ENCODE measurements at places on chromosomes 5 and 9. TPM values are rescaled to one million over a fixed set of nuclear protein-coding genes. Genes with fewer than 3 reads are reported as not detected.

DNA sequence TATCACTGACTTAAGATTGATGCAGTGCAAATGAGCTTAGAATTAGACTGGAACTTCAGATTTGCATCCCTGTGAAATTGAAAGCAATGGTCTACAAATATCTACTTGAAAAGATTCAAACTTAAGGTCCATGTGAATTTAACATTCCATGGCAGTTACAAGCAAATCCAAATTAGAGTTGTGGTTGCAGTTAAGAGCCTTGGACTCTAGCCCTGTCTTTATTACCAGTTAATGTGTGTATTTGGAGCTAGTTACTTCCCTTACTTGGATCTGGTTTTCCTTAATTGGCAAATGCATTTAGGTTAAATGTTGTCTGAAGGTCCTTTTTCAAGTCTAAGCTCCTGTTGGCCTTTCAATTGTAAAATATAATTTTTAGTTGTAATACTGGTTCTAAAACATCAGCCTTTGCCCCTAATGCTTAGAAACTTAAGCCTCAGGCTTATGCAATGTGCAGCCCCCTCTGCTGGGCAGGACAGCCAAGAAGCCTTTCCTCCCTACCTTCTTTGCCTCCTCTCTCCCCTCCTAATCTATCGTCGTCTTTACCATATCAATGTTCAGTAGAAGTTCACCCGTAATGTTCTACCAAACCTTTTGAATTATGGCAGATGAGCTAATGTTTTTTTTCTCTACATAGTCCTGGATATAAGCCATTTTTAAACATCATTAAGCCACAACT is 59.5 kb downstream of the ERMP1 start:
- DNase-seq: no peak

The PRDM9 gene
- not detected for total RNA-seq

The GADD45G gene
- total RNA-seq: 4.8 TPM

GRCh38 chr9:134487066-134487710 is 154.4 kb upstream of the COL5A1 start:
- no peak for DNase-seq

Measured in Caki2 (cell line).